Neural crest cell (in vitro differentiated cells): ENCODE measurements at places on chromosomes 5 and 9. TPM values are rescaled to one million over a fixed set of nuclear protein-coding genes. Genes with fewer than 3 reads are reported as not detected.

GRCh38 chr5:55521881-55522280 lies 12.9 kb downstream of the PLPP1 start:
- H3K27me3 ChIP-seq: no peaks in the 10 kb centered on the region
- H3K27ac ChIP-seq: no peak overlapping the region
- peaks cover 6% of the 10 kb centered on the region for H3K4me1 ChIP-seq
- DNase-seq: no peak

- DNase-seq: no peak
- no peaks in the 10 kb centered on the region for H3K4me1 ChIP-seq
- H3K4me3 ChIP-seq: no peak overlapping the region
- H3K27me3 ChIP-seq: peaks cover 6% of the 10 kb centered on the region
- H3K27ac ChIP-seq: no peak overlapping the region
Measured at GRCh38 chr5:153421676-153422075, 68.8 kb upstream of the GRIA1 start.

DNA sequence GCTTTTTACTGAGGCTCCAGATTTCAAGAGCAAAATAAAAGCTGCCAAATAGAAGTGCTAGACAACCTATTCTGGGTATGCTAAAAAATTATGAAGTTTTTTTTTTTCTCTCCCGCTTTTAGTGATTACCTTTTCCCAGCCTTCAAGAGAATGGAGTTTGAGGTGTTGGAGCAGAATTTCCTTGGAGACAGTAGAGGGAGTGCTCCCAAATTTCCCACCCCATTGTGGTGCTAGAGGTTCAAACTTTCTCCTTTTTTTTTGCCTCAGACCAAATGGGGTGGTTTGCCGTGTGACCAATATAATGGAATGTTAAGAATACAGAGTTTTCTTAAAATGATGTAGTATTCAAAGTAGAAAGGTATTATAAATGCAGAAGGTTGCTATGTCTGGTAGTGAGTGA lies 244.2 kb upstream of the RIOK2 start:
- H3K27me3 ChIP-seq: no peaks in the 10 kb centered on the region
- no peak overlapping the region for H3K4me3 ChIP-seq
- DNase-seq: no peak
- no peaks in the 10 kb centered on the region for H3K36me3 ChIP-seq
- H3K4me1 ChIP-seq: no peaks in the 10 kb centered on the region

GRCh38 chr9:113738893-113739604 lies 137.1 kb upstream of the ZNF618 start:
- H3K4me3 ChIP-seq: no peak overlapping the region
- DNase-seq: no peak
- no peak overlapping the region for H3K27ac ChIP-seq
- H3K27me3 ChIP-seq: peaks cover 18% of the 10 kb centered on the region
- H3K36me3 ChIP-seq: no peaks in the 10 kb centered on the region
- H3K4me1 ChIP-seq: no peaks in the 10 kb centered on the region

DNA sequence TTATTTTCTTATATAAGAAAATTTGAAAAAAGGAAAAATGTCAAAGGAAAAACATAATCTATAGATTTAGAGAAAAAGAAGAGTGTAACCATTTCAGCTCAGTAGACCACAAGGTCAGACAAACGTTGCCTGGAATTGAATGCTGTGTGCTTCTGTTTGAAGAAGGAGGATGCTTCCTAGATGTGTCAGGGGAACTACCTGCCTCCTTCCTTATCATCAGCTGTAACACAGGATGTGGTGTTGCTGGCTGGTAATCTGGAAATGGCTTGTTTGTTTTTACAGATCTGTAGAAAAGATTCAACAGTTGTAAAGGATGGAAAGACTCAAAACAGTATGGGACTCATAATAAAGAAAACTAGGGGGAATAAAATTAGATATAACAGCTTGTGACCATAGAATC lies 160.7 kb upstream of the MEF2C start:
- peaks cover 30% of the 10 kb centered on the region for H3K4me1 ChIP-seq
- no peaks in the 10 kb centered on the region for H3K36me3 ChIP-seq
- H3K4me3 ChIP-seq: no peak overlapping the region
- H3K27me3 ChIP-seq: no peaks in the 10 kb centered on the region
- no peak for DNase-seq
- no peak overlapping the region for H3K27ac ChIP-seq

- peaks cover 3% of the 10 kb centered on the region for H3K4me1 ChIP-seq
- no peaks in the 10 kb centered on the region for H3K27me3 ChIP-seq
- H3K36me3 ChIP-seq: peaks cover 6% of the 10 kb centered on the region
Measured at GRCh38 chr9:73074176-73074708, 77.4 kb upstream of the ANXA1 start.

DNA sequence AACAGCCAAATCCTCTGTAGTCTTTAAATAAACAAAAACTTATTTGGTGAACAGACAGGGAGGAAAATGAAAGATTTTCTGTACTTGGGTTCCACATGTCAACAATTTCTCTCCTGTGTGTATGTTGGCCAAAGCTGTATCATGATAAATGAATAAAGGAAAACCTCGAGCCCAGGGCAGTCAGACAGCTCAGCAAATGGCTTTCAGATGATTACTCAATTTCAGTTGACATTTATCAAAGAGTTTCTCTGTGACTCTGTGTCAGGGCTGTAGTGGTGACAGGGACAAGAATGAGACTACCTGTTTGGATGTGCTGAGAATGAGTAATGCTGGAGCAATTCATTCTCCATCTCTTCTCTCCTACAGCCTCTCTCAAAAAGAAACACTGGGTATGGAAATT lies 45.7 kb upstream of the PTGS1 start:
- H3K27me3 ChIP-seq: no peaks in the 10 kb centered on the region
- no peak for DNase-seq
- peaks cover 3% of the 10 kb centered on the region for H3K36me3 ChIP-seq
- no peak overlapping the region for H3K4me3 ChIP-seq

DNA sequence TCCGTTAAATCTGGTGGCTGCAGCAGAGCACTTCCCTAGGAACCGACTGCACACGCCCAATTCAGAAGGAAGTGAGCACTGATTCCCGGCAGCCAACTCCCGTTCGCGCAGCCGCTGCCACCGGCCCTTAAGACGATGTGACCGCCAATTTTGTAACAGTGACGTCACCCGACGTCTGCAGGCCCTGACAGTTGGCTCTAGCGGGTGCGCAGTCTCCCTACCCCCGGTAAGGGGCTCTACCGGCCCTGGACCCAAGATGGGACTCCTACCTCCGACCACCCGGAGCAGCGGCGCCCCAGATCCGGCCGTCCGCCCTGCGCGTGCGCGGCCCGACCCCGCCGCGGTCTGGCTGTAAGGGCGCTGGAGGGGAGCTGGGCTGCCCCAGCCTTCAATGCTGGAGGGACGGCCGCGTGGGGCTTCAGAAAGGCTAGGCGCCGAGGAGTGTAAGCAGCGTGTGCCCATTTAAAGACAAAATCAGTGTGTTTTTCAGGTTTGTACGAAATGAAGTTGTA lies 19.1 kb downstream of the DNAJA1 start:
- peaks cover 10% of the 10 kb centered on the region for H3K36me3 ChIP-seq
- H3K27me3 ChIP-seq: no peaks in the 10 kb centered on the region
- DNase-seq: peak; percentile 68

- H3K36me3 ChIP-seq: peaks cover 28% of the 10 kb centered on the region
- no peak overlapping the region for H3K27ac ChIP-seq
- no peak for DNase-seq
- H3K4me1 ChIP-seq: peaks cover 5% of the 10 kb centered on the region
Measured at GRCh38 chr5:87916320-87916719, 352.3 kb downstream of the TMEM161B start.

DNA sequence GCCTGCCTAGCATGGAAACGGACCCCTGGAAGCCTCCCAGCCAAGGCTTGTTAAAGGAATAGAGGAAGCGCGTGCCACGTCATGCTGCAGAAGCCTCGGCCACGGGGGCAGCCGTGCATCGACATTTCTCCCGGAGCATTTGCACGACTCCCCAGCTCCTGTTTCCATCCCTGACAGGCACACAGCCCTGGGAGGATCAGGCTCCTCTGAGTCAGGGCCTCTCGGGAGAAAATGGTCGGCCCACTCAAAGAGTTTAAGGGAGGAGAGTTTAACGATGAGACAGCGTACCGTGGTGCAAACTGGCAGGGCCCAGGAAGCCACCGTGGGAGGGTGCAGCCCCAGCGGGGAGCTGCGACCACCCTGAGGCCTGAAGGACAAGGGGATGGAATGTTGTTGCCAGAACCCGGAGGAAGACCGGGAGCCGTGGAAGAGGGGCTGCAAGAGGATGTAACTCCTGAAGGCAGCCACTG lies 213.6 kb downstream of the PAX5 start:
- H3K27ac ChIP-seq: no peak overlapping the region
- H3K27me3 ChIP-seq: no peaks in the 10 kb centered on the region
- peaks cover 41% of the 10 kb centered on the region for H3K4me1 ChIP-seq
- no peak for DNase-seq

GRCh38 chr5:93503598-93504067 lies 77.4 kb downstream of the NR2F1-AS1 start:
- no peak for DNase-seq
- no peak overlapping the region for H3K27ac ChIP-seq
- no peak overlapping the region for H3K4me3 ChIP-seq
- peaks cover 23% of the 10 kb centered on the region for H3K4me1 ChIP-seq
- H3K36me3 ChIP-seq: peaks cover 19% of the 10 kb centered on the region

DNA sequence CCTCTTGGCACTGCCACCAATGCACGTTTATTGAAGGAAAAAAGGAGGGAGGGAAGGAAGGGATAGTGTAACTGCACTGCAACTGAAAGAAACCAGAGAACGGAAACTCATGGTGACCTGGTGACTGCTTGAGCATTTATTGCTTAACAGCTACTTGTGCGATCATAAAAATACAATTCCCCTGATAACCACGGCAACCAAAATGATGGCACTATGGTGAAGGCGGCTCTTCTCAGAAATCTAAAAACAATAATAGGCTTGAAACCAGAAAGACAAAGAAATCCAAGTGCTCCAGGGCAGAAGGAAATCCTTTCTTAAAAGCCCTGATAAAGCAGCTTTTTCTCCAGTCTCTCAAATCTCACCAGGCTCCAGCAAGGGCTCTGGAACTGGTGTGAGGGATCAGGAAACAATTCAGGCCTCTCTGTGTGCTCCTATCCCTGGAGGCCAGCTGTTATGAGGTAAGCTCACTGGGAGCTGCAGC lies 1.9 kb downstream of the FBXO10 start:
- peak overlapping the region; percentile 86 for H3K27ac ChIP-seq
- no peaks in the 10 kb centered on the region for H3K27me3 ChIP-seq
- no peaks in the 10 kb centered on the region for H3K36me3 ChIP-seq
- no peak for DNase-seq
- H3K4me3 ChIP-seq: peak overlapping the region; percentile 89
- peaks cover 36% of the 10 kb centered on the region for H3K4me1 ChIP-seq

GRCh38 chr5:101728933-101729332 lies 567.2 kb downstream of the SLCO4C1 start:
- H3K27ac ChIP-seq: no peak overlapping the region
- no peaks in the 10 kb centered on the region for H3K36me3 ChIP-seq
- H3K27me3 ChIP-seq: no peaks in the 10 kb centered on the region
- H3K4me3 ChIP-seq: no peak overlapping the region

DNA sequence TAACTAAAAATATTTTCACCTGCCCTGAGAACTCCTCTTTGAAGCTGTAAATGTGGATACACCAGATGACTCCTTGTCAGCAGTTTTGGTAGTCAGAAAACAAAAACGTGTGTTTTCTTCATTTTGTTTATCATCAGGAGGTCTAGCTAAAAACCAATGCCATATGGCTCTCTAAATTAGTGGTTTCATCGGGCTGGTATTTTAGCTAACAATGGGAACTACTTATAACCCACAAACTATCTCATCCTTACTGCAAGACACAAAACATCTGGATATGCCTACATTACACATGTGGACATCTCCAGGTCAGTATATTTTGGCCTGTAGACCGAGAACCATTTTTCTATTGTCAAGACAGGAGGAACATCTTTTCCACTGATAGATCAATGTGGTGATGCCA lies 56.2 kb downstream of the GAS1 start:
- H3K27ac ChIP-seq: no peak overlapping the region
- no peak overlapping the region for H3K4me3 ChIP-seq
- H3K36me3 ChIP-seq: no peaks in the 10 kb centered on the region
- DNase-seq: no peak

DNA sequence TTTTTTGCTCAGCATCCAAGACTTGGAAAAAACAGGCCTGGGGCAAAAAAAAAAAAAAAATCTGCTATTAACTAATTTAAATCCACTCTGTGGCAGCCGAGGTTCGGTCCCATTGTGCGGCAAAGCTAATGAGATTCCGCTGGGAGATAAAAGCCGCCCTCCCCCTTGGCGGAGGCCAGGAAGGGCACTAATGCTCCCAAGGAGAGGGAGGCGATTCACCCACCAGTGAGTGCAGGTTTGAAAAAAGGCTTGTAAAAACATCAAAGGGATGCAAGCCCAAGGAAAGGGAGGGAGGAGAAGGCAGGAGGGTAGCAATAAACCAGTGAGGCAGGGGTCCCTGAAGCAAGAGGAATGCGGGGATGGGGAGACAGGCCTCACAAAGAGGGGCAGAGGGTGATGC lies 129.5 kb upstream of the RAPGEF1 start:
- no peaks in the 10 kb centered on the region for H3K27me3 ChIP-seq
- H3K27ac ChIP-seq: no peak overlapping the region
- no peak for DNase-seq
- no peaks in the 10 kb centered on the region for H3K36me3 ChIP-seq
- H3K4me1 ChIP-seq: peaks cover 21% of the 10 kb centered on the region
- peak overlapping the region; percentile 52 for H3K4me3 ChIP-seq

DNA sequence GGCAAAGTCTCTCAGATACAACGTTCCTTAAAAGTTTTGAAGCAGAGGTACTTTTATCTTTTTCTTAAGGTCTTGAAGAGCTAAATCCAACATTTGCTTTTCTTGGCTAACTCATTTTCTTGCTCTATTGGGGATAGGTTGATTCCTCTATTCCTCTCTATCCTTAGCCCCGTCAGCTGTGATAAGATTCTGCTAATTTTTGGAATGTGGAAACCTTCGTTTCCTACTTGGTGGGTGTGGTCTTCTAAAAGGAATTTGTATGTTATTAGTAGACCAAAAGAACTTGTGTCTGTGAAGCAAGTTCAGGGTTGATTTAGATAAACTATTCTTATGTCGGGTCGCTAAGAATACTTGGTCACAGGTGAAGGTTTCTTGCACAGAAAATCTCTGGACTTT lies 308.6 kb downstream of the ADAMTS6 start:
- no peaks in the 10 kb centered on the region for H3K27me3 ChIP-seq

GRCh38 chr5:132746954-132747615 lies at the start of gene CCNI2:
TSS of gene CCNI2 (plus strand) at chr5:132747426. CDS start at chr5:132747496, 70 bp downstream.
- H3K4me3 ChIP-seq: peak within 1 kb of the TSS; percentile 64
- H3K4me1 ChIP-seq: no peaks in the 10 kb centered on the region
- peak; percentile 14 for DNase-seq
- H3K27ac ChIP-seq: no peak within 1 kb of the TSS

SLC36A3 gene
- not detected in 2 replicates for total RNA-seq

EGR1 gene
- total RNA-seq: 21.5 and 26.5 TPM in 2 replicates

INSL6 gene
- not detected in 2 replicates for total RNA-seq

TPPP gene
- 2.6 and 2.7 TPM in 2 replicates for total RNA-seq

ASPN gene
- not detected in 2 replicates for total RNA-seq

LURAP1L gene
- 0.27 and 0.40 TPM in 2 replicates for total RNA-seq

LARP1 gene
- total RNA-seq: 230 and 231 TPM in 2 replicates

PDCD1LG2 gene
- total RNA-seq: not detected in 2 replicates

OR1J2 gene
- total RNA-seq: not detected in 2 replicates

ARID3C gene
- total RNA-seq: 0.68 TPM in 1 of 2 replicates, not detected in the other

FGF18 gene
- 2.4 TPM in 2 replicates for total RNA-seq

TSSK1B gene
- total RNA-seq: 0.16 and 0.23 TPM in 2 replicates

OGN gene
- total RNA-seq: not detected in 2 replicates

SPATA31E1 gene
- total RNA-seq: 0.16 and 0.21 TPM in 2 replicates
